ENCODE measurements at places on chromosomes 6 and 20.

- no peak for DNase-seq
These were observed 181.2 kb downstream of the ISM1 start for GRCh38 chr20:13402171-13402760.

- no peak for DNase-seq
These were observed 31.4 kb downstream of the COL11A2 start for GRCh38 chr6:33160728-33161344.

DNA sequence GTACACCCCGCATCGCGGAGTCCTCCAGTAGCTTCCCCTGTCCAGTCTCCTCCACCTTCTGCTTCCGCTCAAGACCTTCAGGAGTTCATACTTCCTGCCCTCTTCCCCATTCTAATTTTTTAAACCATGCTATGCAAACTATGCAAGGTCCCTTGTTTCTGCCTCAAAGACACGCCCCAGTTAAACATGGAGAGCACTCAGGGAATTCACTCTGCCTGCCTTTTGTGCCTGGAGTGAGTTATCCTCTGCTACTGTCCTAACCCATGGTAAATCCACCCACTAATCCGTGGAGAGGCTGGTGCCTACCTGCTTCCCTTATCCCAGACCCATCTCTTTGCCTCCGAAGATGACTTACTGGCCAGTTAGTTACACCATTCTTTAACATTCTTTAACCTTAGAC lies 473.7 kb upstream of the JARID2 start:
- no peak for DNase-seq

DNA sequence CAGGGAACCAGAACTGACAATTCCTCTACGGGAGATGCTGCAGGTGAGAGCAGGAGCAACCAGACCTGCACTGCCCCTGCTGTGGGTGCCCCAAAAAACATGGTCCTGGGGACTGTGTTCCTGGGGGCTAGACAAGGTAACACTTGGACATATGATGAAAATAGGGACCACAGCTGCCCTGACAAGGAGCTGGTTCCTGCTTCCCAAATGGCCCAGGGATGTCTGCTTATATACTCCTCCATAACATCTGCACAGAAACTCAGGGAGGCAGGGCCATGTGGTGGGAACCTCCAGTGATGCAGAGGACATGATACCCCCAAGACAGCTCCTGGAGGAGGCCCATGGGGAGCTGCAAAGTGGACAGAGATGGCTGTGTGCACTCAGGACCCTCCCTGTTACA lies 19.8 kb downstream of the HLA-F start:
- no peak for DNase-seq

GRCh38 chr20:47358039-47358671 lies 1.7 kb upstream of the ZMYND8 start:
- DNase-seq = no peak

DNA sequence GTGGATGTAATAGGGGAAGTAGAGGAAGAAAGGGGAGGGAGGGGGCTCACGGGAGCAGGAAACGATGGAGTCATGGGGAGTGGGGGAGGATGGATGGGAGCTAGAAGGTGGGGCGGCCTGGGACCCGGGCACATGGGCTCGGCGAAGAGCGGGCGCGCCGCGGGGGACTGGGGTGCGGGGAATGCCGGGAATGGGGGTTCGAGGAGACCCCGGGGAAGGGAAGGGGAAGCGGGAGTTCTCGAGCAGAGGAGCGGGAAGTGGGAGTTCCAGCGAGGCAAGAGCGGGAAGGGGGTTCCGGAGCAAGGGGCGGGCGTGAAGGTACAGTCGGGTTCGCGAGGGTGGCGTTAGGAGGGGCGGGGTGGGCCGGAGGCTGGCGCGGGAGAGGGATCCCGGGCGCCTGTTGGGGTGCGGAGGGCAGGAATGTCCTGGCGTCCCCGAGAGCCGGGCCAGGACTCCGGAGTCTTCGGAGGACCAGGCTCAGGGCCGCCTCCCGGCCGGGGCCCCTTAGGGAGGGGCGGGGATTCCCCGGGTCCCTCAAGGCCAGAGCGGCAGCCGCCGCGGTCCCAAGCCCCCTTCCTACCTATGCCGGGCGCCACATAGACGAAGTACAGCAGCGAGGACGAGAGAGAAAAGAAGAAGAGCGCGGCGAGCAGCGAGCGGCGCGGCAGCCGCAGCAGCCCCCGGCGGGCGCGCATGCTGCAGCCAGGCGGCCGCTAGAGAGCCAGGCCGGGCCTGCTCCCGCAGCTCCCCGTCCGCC lies 504 bp downstream of the B4GALT5 start:
- no peak for DNase-seq

Measured in stimulated activated CD4-positive, alpha-beta T cell treated with anti-CD3 and anti-CD28 coated beads, Interleukin-15, amount 100 ng/mL, for 1 hour (primary cell).